PC-3 (cell line): ENCODE measurements at places on chromosomes 2 and 18. TPM values are rescaled to one million over a fixed set of nuclear protein-coding genes. Genes with fewer than 3 reads are reported as not detected.

Gene RNU2-63P
- total RNA-seq, result 122 TPM in 1 of 2 replicates, not detected in the other

Gene PARD3B
- 3.9 and 10.9 TPM in 2 replicates for total RNA-seq

Gene ACOXL
- total RNA-seq, result 15.5 and 16.3 TPM in 2 replicates

Gene FAM110C
- total RNA-seq, result 5.0 and 6.8 TPM in 2 replicates

Gene MEIS1
- 4.1 and 5.9 TPM in 2 replicates for total RNA-seq

Gene CD8B2
- total RNA-seq, result not detected in 2 replicates

Gene PJVK
- total RNA-seq, result 0.87 and 1.6 TPM in 2 replicates

Gene ACMSD
- not detected in 2 replicates for total RNA-seq

Gene CMPK2
- 5.0 and 6.5 TPM in 2 replicates for total RNA-seq

Gene DSG1
- total RNA-seq, result not detected in 2 replicates

Gene REG1B
- not detected in 2 replicates for total RNA-seq

Gene BOLL
- not detected in 2 replicates for total RNA-seq

Gene ORMDL1
- 44.6 and 64.5 TPM in 2 replicates for total RNA-seq

Gene DSG3
- total RNA-seq, result not detected in 2 replicates

Gene ANTXR1
- total RNA-seq, result 31.1 and 31.2 TPM in 2 replicates

Gene CFAP65
- 0.17 and 0.18 TPM in 2 replicates for total RNA-seq

Gene TMEM163
- 0.12 and 0.47 TPM in 2 replicates for total RNA-seq

Gene STPG4
- total RNA-seq, result 2.4 TPM in 1 of 2 replicates, not detected in the other

Gene ATP6V1B1
- total RNA-seq, result not detected in 2 replicates

Gene PDCD1
- not detected in 2 replicates for total RNA-seq

Gene NR4A2
- total RNA-seq, result 12.0 and 13.8 TPM in 2 replicates

Gene BMP10
- not detected in 2 replicates for total RNA-seq

Gene ALK
- 0.81 and 0.87 TPM in 2 replicates for total RNA-seq

Gene KLHL30
- not detected in 2 replicates for total RNA-seq

Gene FIGN
- total RNA-seq, result 1.3 and 1.5 TPM in 2 replicates

Gene MRO
- 0.55 TPM in 1 of 2 replicates, not detected in the other for total RNA-seq

Gene BOK
- total RNA-seq, result 30.2 and 39.3 TPM in 2 replicates

Gene PLEKHH2
- total RNA-seq, result 1.9 and 2.7 TPM in 2 replicates

Gene CABYR
- total RNA-seq, result 5.4 and 5.6 TPM in 2 replicates

Gene AAMP
- total RNA-seq, result 272 and 312 TPM in 2 replicates

Gene TLX2
- total RNA-seq, result 3.1 and 3.4 TPM in 2 replicates

Gene IL36G
- 0.62 TPM in 1 of 2 replicates, not detected in the other for total RNA-seq

Gene REG3A
- not detected in 2 replicates for total RNA-seq

Gene LAMA3
- 217 and 224 TPM in 2 replicates for total RNA-seq
